ENCODE measurements at places on chromosomes 2 and 18.

DNA sequence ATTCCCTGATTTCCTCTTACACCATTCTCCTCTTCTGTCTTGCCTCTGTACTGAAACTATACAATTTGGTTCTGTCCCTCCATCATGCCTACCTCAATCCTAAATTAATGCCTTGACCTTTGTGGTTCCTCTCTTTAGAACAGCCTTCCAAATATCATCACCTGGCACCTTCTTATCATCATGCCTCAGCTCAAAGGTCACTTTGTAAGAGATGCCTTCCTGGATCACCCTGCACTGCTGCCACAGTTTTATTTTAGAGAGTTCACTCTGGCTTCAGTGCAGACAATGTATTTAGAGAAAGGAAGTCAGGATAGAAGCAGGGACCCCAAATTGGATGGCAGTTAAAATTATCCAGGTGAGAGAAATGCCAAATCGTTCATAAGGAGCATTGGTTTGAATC, 64.5 kb downstream of the LRRTM4 start:
- DNase-seq = no peak

DNA sequence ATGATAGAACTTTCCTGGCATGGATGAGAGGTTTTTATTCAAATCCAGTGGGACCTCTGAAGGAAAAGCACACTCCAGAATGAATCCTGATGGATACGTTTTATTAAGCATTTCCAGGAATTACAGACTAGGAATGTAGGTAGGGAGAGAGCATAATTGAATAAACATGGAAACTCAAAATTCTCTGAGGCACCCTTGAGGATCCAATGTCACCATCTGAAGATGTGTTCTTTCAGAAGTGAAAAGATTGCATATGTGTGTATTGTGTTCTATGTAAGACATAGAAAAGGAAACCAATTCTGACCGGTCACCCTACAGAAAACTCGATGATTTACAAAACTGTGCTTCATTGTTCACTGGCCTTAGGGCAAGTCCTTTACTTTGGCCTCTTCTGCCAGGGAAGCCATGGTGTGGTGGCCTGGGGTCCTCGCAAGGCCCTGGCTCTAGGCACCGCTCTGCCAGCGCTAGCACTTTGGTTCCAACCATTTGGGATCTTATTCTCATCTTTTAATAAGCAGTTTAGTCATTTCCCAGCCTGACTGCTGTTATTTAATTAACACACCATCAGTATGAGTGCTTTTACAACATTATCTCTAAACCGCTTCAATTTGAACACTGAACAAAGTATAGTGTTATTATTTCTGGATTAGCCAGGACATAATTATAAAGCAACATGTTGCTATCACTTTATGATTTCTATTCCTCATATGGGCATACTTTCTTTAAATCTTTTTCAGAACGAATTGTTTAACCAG, 4.5 kb upstream of the GKN1 start:
- DNase-seq = no peak

DNA sequence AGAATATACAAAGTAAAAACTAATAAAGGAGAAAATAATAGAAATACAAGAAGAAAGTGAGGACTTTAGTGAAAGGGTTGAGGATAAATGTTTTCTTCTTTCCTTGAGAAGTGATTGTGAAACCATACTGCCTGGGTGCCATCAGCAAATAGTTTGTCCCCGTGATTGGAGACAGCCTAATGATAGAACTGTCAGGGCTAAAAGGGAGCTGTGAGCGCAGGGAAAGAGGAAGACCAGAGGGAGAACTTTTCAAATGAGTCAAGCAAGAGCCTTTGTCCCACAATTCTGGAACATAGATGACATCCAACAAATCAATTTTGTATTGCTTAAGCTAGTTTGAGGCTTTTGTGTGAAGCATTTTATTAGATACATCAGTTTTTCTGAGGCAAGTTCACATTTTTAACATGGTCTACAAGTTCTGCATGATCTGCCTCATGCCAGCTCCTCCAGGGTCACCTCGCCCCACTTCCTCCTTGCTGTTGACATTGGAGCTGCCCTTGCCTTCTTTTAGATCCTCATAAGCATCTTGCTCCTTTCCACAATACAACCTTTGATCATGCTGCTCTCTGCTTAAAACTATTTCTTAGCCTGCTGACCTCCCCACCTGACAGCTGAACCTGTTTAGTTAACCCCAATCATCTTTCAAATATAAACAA, 213.4 kb upstream of the REG3G start:
- DNase-seq = no peak

DNA sequence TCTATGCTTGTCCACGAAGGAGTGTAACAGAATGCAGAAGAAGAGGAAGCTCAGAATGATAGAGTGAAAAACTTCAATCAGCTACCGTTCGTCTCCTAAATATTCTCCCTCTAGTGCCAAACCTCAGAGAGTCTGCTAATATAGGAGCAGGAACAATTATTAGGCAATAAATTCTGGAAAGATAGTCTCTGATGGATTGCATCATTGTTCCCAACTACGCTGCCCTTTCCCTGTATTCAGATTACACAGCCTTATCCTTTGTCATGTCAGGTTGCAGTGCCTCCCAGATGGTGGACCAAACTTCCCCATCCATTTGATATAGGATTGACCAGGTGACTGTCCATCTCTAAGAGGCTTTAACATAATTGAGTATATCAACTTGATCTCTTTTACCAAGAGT, 811.5 kb upstream of the CHAC2 start:
- DNase-seq = no peak

GRCh38 chr18:10518595-10519255, 7.1 kb upstream of the NAPG start:
- DNase-seq = peak; percentile 65

DNA sequence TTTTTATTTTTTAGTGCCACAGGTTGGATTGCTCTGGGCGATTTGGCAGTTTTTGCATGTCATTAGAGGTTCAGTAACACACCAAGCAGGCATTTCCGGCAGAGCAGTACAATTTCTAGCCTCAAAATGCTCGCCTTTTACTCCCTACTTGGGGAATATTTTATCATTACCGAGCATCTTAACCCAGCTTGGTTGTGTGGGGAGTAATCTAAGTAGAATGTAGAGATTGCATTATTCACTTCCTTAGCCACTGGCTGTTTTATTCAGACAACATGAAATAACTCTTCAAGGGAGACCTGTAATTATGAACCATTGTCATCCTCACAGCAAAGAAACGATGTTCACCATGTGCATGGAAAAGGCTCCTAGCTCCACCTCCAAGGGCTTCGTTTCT, 13.1 kb downstream of the GRP start:
- no peak for DNase-seq

GRCh38 chr2:186687807-186688211, 6.1 kb upstream of the FAM171B start:
- DNase-seq = no peak

GRCh38 chr2:189092936-189093335, 86.6 kb downstream of the COL5A2 start:
- no peak for DNase-seq

GRCh38 chr2:240151477-240152031, 11.1 kb upstream of the OTOS start:
- no peak for DNase-seq

GRCh38 chr2:16400127-16400623, 265.5 kb downstream of the CYRIA start:
- no peak for DNase-seq

- DNase-seq = no peak
These were observed 250.7 kb upstream of the LINC00305 start for GRCh38 chr18:64399566-64399965.

DNA sequence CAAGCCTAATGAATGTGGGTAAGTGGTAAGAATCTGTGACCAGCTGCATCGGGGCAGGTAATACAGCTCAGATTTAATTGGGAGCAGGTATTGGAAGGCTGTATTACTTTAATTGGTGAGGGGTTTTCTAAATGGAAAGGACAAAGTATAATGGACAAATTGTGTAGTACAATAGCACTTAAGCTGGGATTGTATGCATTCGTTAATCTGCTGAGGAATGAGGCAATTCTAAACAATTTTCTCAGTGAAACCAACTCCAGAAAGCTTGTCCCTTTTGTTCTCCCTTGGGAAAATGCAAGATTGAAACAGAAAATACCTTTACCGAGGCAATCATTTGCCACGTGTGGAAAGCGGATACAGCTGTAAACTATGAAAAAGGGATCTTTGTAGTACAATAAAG, 801.6 kb upstream of the POU3F3 start:
- DNase-seq = peak; percentile 31

DNA sequence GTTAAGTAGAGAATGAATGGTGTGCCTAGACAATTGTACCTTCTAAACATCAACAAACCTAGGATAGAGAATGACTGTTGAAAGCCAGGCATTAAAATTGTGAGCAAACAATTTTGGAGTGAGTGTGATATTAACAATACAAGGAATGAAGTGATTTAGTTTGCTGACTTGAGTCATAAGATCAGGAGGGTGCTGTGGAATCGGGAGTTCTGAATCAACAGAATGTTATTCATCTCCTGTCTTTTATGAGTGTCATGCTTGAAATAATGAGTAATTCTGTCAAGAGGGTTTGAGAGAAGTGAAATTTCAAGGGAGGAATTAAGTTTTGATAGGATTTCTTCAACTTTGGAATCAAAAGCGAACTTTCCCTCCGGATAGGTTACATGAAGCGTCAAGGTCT, 214.4 kb upstream of the DSEL start:
- no peak for DNase-seq

DNA sequence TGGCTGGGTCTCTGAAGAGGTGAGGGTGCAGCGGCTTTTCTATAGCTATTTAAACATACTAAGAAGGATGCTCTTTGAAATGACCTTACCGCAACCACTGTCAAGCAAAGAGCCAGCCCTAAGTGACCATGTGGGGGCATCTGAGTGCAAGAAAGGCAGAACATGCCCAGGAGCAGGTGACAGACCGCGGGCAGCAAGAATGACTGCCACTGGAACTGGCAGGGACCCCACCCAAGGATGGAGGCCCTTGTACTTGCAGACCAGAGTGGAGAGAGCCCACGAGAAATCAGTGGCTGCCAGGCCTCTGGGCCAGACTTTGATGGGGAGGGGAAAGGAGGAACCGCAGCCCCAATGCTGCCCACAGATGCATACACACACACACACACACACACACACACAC, 33.1 kb downstream of the DNMT3A start:
- DNase-seq = no peak

GRCh38 chr2:159094173-159094737, 125.8 kb downstream of the TANC1 start:
- no peak for DNase-seq

DNA sequence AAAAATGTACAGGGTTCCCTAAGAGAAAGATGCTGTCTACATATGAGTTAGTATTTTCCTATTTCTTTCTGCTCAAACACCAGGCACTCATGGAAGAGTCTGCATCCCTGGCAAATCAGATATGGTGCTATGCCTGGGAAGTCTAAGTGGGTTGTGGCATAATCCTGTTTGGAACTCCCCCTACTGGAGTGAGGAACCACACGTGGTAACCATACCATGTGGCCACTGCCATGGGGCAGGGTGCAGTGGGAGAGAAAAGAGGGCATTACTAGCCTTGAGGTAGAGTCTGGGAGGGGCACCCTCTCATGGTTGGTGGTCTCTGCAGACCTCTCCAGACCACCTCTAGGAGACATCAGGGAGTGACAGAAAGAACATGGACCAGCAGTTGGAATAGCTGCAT, 257.9 kb upstream of the ATP5MC3 start:
- DNase-seq = no peak

- DNase-seq = no peak
These were observed 302.2 kb downstream of the NDUFA10 start for GRCh38 chr2:239722760-239723470.

GRCh38 chr2:130806370-130806769, 30.3 kb upstream of the ARHGEF4 start:
- no peak for DNase-seq
